Germinal center (tissue), 1 donor: ENCODE measurements at places on chromosomes 7 and 10.

DNA sequence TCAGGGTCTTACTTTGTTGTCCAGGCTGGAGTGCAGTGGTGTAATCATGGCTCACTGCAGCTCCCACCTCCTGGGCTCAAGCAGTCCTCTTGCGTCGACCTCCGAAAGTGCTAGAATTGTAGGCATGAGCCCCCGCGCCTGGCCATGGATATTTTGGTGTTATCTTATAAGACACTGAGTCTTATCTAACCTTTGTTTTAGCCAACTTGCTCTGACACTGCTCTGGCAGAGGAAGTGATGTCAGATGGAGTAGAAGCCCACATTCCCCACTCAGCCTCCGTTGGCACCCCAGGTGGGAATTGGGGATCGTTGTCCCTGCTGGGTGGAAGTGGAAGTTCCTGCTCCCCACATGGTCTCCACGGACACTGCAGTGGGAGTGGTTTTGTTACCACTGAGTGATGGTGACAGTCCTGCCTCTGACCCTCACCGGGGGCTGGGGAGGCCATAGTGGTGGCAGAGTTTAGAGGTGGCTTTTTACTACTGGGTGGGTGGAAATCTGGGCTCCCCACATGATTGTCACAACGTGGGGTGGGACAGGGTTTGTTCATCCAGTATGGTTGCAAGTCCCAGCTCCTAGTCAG, 98.9 kb downstream of the ANKRD61 start:
- no peak for DNase-seq

- DNase-seq, result no peak
Measured at GRCh38 chr10:111113961-111114757, 37.3 kb downstream of the ADRA2A start.

DNA sequence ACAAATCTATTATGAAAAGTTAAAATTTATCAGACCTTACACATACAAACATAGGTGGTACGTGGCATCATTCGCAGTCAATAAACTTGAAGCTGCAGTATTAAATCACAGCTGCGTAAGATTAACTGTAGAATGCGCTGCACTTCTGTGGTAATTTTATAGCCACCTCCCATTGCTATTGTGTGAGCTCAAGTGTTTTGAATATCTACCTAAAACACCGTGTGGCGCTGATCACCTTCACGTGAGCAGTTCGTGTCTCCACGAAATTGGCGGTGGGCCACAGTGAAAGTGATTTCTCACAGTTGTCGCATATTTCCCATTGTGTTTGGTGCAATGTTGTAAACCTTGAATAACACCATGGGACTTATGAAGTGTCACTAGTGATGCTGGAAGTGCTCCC, 102.8 kb downstream of the PLPP4 start:
- DNase-seq, result no peak

DNA sequence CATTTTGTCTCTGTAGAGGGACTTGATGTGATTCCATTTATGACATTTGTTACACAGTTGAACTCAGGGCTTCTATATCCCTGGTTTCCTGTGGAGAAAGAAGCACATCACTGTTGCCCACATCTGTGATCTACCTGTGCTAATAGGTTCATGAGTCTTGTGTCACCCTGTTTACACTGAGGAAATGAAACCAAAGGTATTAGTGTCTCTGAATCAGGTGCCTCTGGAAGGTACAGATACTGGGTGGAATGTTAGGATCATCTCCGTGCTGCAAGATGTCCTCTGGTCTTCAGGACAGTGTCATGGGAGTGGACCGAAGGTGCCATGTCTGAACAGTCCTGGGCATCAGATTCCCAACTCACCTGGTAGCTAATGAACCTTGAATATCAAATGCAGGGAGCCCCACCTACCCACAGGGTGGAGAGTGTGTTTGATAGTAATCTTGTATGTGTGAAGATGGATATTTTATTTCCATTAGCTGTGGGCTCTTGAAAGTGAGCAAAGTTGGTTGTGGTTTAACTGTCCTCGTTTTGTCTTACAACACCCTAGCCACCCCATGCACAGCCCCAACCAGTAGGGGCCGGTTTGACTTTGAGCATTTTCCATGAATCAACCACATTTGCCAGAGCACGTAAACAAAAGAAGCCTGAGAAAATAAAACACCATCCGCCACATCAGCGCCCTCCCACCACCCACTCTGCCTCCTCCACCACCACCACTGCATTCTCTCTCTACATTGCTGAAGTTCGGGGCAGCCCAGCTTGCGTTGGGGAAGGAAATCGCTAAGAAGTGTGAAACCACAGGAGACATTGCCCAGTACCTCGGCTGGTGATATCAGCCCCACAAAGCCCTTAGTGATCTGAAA, 40.7 kb downstream of the TARP start:
- no peak for DNase-seq

DNA sequence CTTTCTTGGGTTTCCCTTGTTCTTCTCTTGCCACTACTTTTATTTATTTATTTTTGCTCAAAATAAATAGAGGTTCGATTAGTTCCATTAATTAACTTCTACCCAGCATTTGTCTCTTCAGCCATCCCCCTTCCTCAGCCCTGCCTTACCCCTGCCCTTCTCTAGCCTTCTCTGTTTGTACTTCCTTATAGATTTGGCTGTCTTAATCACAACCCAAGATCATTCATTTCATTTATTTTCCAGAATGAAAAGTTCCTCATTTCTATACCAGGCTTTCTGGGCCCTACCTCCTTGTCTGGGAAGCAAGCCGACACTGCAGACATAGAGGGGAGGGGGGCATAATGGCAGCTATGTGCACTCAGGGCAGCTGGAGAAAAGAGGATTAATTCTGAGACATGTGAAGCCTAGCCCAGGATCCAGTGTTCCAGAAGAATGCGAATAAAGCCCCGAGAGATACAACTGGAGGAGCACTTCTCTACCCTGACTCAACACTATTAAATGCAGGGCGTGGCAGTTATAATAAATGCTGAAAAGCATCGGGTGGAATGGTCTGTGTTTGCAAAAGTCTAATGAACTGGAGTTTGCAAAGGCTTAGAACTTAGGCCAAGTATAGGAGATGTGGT, 6.4 kb upstream of the PDCD4 start:
- DNase-seq, result no peak

- no peak for DNase-seq
Measured at GRCh38 chr7:27164045-27164366, 1.3 kb downstream of the HOXA9 start.

DNA sequence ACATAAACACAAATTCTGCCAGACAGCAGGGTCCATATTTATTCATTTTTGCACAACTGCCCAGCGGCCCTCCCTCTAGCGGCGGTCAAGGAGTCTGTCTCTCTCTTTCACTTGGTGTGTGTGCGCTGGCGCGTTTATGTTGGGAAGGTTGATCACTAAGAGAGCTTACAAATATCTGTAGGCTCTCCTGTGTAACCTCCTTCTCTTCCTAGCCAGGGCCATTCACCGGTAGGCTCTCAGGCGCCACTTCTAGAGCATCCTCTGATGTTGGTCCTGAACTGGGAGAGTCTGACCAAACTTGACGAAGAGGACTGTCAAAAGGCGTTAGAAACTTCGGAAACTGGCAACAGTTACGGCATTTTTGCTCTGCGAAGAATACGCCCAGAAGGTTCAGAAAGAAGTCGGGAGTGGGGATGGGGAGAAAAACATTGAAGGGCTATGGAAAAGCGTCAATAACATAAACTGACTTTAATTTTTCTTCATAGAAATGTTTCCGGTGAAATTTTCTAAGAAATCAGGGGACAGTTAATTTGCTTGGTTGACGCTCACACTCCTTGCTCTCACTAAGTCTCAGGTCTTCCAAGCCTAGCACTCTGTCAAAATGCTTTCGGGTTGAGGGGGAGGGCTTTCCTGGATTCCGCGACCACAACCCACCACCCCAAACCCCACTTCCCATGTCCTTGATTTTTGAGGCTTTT, 731.1 kb downstream of the ZWINT start:
- DNase-seq, result no peak

DNA sequence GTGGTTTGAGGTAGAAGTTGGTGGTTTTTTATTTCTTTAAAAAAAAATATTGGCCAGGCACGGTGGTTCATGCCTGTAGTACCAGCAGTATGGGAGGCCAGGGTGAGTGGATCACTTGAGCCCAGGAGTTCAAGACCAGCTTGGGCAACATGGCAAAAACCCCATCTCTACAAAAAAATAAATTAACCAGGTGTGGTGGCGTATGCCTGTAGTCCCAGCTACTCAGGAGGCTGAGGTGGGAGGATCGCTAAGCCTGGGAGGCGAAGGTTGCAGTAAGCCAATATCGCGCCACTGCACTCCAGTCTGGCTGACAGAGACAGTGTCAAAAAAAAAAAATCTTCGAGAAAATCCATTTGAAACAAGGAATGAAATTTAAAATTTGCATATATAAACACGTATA, 1.1 kb downstream of the IL2RA start:
- DNase-seq, result no peak

- peak; percentile 2 for DNase-seq
Measured at GRCh38 chr7:144063710-144064109, 5.9 kb upstream of the OR2A25 start.

DNA sequence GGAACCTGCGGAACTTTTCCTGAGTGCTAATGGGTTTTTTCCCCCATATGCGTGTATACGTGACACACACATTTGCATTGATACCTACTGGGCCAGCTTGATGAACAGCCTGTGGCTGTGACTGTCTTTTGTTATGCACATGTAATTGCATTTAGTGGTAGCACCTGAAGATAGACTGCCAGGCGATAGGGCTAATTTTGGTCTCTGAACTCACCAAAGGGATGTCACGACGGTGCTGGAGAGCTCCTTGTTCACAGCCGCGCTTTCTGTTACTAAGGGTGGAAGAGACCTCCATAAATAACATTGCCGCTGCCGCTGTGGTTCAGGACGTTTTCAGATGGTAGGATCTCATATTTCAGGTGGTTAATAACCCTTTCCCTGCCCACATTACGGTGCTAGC, 133.2 kb downstream of the CAMK1D start:
- no peak for DNase-seq

DNA sequence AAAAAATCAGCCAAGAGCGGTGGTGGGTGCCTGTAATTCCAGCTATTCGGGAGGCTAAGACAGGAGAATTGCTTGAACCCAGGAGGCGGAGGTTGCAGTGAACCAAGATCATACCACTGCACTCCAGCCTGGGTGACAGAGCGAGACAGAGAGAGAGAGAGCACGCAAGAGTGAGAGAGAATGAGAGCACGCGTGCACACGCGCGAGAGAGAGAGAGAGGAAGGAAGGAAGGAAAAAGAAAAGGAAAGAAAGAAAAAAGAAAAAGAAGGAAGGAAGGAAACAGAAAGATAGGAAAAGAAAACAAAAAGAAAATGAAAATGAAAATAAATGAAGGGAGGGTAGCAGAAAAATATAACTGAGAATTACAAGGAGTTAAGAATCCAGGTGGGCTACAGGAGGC, 82.7 kb downstream of the SVOPL start:
- no peak for DNase-seq

GRCh38 chr7:87507446-87507845, 32.0 kb upstream of the ABCB4 start:
- DNase-seq, result no peak

DNA sequence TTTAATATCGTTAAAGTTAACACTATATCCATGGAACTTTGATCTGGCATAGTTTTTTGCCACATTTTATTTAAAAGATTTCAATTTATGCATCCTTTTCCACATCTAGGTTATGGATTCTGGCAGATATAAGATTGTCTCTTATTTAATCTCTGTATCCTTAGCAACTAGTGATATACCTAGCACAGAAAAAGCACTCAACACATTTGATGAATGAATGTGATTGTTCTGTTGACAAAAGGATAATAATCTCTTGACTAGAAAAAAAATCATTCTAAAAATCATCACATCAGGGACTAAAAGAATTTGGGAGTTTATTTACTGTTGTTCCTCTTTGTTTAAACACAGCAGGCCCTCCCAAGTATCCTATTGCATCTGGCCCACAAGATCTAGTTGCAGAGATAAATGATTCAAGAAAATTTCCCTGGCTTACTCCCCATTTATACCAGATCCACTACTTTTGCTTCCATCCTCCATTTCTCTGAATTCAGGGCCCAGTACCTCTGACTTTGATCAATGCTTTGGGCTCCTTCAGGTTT, 84.0 kb upstream of the C1GALT1 start:
- DNase-seq, result no peak

GRCh38 chr7:142799437-142799835, 28.7 kb downstream of the PRSS2 start:
- DNase-seq, result no peak

DNA sequence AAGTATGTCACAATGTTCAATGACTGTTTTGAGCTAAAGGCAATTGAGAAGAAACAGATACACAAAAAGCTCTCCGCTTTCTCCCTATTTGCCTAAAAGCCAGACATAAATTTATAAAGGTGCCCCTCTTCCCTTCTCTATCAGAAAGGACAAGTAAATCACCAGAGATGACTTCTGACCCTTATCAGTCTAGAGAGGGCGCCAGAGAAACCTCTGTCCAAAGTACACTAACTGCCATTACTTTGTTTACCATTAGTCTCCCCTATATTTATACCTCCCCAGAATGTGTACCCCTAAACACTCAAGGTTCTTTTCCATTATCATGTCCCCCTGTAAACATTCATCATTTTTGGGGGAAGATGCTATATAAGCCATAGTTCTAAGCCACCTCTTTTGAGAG, 49.3 kb downstream of the TPK1 start:
- peak; percentile 9 for DNase-seq

DNA sequence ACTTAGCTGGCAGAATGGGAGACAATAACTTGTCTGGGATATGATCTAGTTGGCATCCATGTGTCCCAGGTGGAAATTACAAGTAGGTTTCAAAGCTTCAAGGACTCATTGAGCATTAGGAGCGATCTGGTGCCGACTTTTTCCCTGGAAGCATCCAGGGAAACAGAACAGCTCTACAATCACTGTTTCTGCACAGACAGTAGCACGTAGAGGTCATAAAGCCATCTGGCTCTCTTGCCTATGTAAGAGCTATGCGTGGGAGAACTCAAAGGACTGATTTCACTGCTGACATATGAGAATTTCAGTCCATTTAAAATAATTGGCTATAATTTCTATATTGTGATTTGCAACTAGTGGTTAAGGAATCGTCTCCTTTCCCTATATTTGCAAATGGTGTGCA, 791.7 kb downstream of the REEP3 start:
- no peak for DNase-seq

DNA sequence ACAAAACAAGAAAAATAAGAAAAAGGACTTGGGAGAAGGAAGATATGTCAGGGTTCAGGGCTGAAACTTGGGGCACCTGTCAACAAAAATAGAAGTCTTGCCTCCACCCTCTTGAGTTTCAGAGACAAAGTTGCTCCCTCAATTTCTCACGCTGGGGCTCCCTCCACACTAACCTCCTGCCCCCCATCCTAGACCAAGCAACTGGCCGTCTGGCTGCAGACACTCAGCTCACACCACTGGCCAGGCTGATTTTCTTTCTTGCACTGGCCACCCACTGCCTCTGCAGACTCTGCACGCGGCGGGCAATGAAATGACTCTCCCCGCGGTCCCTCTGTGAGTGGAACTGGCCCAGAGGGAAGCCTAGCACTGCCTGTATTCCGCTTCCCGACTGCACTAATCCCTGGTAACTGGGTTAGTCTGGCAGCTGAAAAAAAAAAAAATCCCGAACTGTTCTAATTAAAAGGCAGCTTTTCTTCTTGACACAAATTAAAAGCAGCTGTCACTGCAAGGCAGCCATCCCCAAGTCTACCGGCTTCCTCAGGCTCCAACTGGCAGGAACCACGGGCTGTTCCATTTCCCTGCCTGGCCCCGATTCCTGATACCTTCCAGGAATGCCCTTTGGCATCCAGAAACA, 83.5 kb downstream of the SPDYE5 start:
- DNase-seq, result no peak

GRCh38 chr10:121440461-121440860, 157.8 kb downstream of the FGFR2 start:
- no peak for DNase-seq

GRCh38 chr10:85413570-85413969, 953.0 kb downstream of the GRID1 start:
- DNase-seq, result no peak

- DNase-seq, result no peak
Measured at GRCh38 chr7:15306296-15306695, 255.5 kb downstream of the AGMO start.
